ENCODE measurements at places on chromosomes 4 and X.

- DNase-seq = no peak
These were observed 96.1 kb downstream of the MAMLD1 start for GRCh38 chrX:150459196-150459595.

GRCh38 chrX:139877710-139878414 is 55.0 kb downstream of the ATP11C start:
- DNase-seq = no peak

DNA sequence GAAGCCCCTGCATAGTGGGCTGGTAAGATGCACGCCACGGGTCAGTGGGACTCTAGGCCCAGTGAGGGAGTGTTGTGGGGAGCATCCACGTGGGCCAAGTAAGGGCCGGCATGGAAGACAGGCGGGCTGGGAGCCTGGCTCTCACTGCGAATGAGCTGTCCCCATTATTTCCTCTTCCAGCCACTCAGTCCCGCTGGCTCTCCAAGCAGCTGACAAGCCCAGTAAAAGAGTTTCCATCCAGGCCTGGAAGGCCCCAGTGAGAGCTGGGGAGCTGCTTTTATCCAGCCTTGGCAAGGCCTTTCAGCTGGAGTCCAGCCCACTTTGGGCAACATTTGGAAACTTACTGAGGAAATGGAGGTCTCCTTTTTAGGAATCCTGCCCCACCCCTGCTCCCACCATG is 24.9 kb downstream of the APLN start:
- DNase-seq = no peak

- no peak for DNase-seq
These were observed 18.8 kb upstream of the COL25A1 start for GRCh38 chr4:109321232-109321631.

DNA sequence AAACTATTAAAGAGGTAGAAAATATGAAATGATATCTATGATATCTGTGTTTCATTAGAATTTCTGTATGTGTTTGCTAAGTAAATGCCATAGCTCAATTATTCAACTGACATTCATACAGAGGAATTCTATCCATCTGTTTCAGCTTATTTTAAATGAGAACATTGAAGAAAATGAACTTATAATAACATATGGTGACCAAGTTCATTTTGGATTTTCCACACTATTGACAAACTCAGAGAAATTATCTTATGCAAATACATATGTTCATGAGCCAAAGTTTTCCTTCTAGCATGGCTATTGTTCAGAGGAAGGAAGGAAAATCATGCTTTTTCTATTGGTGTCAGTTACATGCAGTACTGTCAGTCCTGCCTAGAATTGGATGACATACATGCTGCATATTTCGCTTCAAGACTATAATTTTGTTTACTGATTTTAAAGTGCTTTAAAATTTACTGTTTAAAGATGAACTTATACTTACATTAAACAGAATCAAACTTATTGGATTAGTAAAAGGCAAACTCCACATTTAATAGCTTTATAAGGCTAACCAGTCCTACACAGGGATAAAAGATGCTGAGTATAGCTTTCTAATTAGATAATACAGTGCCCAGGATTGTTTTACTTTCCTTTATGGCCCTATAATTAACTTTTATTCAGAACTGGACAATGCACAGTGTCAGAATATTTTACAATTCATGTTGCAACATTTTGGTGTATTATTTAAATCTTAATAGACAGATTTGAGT is 646.2 kb downstream of the TRAM1L1 start:
- no peak for DNase-seq

- DNase-seq = no peak
These were observed 81.1 kb downstream of the FAT1 start for GRCh38 chr4:186642530-186642929.

- DNase-seq = no peak
These were observed 863 bp upstream of the XPNPEP2 start for GRCh38 chrX:129737916-129738315.

Measured in activated T-cell treated with anti-CD3 and anti-CD28 coated beads, Interleukin-2, amount 50 U/mL, for 48 hours (primary cell).